Hematopoietic multipotent progenitor cell treated with erythropoietin and hydrocortisone succinate and interleukin-3 and kit ligand, for 8 days (in vitro differentiated cells): ENCODE measurements at places on chromosomes 16 and 17.
A peak's percentile ranks its signal among the peaks of the same experiment; 100 is the strongest.

GRCh38 chr16:30121741-30122571 lies 1.1 kb downstream of the MAPK3 start:
- no peak for DNase-seq

DNA sequence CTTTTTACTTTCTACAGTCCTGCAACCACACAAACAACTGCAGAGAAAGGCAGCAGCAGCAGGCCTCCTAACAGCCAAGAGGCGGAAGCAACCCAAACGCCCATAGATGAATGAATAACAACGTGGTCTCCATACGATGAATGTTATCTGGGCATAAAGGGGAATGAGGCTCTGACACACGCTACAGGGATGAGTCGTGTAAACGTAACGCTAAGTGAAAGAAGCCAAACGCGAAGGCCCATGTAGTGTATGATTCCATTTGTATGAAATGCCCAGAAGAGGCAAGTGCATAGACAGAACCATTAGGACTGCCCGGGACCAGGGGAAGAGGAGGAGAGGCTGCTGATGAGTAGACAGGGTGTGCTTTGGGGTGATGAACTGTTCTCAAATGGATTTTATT lies 94.8 kb upstream of the DNAH17 start:
- no peak for DNase-seq

DNA sequence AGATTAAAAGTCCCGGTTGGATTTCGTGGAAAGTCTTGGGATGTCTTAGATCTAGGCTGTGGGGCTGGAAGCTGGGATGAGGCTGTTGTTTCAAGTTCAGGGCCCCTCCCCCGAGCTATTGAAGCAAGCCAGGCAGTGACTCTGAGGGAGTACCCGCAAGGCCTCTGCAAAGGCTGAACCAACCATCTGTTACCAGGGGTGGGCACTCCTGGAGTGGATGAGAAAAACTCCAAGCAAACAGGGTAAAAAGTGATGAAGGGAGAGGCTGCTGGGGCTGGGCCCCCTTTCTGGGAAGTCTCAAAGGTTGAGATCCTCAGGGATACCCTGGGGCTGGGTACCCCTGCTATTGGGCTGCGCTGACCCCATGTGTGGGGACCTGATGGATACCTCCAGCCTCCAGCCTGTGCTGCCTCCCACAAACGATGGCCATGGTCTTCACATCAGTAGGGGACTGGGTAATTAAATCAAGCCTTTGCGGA lies 82.4 kb upstream of the KIFC3 start:
- no peak for DNase-seq

DNA sequence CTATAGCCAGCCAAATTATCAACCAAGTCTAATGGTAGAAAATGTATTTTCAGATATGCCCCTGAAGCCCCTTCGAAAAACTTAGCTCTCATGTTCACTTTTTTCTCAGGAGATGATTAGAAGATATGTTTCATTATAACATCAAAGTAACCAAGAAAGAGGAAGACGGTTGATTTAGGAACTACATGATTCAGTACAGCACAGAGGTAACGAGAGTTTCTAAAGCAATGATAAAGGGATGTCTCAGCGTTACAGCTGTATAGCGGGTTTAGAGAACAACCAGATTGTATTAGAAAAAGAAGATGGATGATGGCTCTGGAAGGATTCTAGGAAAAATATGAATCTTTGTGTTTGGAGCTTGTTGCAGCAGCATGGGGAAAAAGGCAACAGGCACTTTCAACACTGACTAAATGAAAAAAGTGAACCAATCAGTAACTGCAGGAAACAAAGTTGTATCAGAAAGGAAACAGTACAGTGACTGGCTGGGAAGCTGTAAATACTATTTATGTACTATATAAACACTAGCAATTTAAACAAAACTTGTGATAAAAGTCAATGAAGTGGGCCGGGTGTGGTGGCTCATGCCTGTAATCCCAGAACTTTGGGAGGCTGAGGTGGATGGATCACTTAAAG lies 21.5 kb downstream of the MBTD1 start:
- no peak for DNase-seq

- DNase-seq = no peak
These were observed 1.6 kb upstream of the FOXL1 start for GRCh38 chr16:86576591-86577313.

- no peak for DNase-seq
These were observed 62.5 kb downstream of the JPH3 start for GRCh38 chr16:87664792-87665191.

DNA sequence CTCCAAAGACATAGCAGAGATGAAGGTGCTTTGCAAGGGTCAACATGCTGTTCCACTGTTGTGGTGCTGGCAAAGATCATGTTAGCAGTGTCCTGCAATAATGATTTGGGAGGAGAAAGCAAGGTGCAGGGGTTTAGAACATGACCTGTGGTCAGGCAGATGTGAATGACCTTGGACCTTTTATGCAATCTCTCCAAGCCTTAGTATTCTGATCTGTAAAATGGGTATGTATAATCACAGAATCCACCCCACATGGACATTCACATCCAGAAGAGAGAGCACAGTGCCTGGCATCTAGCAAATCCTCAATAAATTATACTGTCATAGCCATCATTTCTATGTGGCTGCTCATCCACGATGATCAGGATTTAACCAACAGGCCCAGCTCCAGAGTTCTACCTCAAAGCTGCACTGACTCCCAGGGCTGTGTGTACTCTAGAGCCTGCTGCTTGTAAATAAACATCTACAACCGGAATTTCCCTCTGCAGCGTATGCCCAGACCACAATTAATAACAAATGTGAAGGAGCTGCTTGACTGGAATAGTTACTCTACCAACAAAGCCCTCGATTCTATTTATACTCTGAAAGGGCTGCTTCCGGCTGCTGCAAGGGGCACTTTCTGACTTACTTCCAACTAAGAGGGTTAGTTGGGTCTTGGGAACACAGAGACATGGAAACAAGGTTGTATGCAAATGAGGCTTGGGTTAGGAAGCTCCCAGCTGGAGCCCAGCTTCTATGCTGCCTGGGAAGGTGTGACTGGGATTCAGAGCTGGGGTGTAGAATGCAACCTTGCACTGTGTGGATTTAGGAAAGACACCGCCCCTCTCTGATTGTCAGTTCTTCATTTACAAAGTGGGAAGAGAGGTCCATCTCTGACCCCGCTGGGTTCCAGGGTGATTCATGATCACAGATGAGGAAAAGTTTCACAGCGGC lies 265.2 kb downstream of the XYLT1 start:
- DNase-seq = no peak

GRCh38 chr16:11734653-11735043 lies 8.0 kb downstream of the TXNDC11 start:
- DNase-seq = no peak

- no peak for DNase-seq
These were observed 12.1 kb downstream of the CCDC42 start for GRCh38 chr17:8732406-8733085.

DNA sequence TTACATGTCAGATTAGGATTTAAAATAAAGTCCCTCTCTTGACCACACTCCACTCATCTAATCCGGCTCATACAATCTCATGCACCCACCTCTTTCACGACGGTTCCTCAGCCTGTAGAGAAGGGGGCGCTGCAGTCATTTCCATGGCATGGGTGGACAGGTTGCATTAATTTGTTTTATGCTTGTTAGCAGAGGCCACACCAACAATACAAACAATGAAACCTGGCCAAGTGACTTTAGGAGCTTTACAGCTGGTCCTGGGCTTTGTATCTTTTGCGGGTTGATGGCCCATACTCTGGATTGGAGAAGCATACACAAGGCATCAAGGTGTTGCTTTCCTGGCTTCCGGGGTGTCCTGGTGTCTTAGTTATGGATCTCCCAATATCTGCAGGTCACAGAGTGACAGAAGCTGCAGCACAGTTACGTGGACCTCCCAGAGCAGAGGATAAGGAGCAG lies 9.7 kb upstream of the SNF8 start:
- DNase-seq = peak; percentile 20

DNA sequence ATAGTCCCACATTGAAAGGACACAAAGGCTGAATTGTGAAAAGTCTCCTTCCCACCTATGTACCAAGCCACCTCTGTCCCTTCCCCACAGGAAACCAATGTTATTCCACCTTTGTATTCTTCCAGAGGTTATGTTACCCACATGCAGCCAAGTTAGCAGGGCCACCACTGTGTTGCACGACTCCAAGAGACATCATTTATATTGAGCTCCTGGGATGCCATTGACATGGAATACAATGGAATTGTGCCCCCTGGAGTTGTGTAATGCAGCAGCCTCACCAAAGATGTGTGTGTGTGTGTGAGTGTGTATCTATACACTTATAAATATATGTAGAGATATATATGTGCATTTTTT lies 21.6 kb upstream of the MSI2 start:
- no peak for DNase-seq

GRCh38 chr16:46947900-46948547 lies 25.4 kb downstream of the DNAJA2 start:
- DNase-seq = peak; percentile 52

- DNase-seq = no peak
These were observed 131.1 kb downstream of the PHKB start for GRCh38 chr16:47592232-47592631.

DNA sequence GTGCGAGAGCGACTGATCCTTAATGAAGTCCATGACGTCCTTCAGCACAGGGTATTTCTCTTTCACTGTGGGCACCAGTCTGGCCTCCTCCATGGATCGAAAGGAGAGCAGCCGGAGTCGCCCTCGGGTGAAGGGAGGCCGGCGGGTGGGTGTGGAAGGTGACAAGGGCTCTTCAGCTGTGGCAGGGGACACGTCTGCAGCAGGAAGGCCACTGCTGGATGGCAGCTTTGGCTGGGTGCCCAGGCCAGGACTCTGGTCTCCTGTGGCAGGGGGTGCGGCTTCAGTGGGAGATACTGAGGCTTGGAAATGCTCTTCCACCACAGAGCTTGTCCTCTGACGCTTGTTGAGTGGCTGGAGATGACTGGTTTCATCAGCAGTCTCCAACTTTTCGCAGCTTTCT lies 78.5 kb downstream of the ZZEF1 start:
- DNase-seq = no peak

GRCh38 chr17:45992904-45993303 lies 6.1 kb upstream of the STH start:
- DNase-seq = no peak

DNA sequence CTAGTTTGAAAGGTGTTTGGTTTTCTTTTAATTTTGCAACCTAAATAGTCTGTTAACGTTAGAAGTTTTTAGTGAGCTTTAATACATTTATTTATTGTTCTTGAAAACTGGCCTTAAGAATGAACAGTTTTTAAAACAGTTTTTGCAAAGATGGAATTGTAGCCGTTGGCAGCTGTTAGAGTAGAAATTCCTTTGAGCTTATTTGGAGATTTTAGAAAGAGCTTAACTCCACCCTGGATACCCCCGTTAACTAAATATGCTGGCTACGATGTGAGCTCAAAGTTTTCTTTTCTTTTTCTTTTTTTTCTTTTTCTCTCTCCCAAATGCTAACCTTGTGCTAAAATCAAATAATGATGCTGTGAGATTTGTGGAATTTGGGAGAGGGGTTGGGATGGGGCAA lies 75.2 kb downstream of the COX10 start:
- DNase-seq = no peak

GRCh38 chr17:2106308-2106955 lies 51.5 kb downstream of the HIC1 start:
- DNase-seq = no peak

DNA sequence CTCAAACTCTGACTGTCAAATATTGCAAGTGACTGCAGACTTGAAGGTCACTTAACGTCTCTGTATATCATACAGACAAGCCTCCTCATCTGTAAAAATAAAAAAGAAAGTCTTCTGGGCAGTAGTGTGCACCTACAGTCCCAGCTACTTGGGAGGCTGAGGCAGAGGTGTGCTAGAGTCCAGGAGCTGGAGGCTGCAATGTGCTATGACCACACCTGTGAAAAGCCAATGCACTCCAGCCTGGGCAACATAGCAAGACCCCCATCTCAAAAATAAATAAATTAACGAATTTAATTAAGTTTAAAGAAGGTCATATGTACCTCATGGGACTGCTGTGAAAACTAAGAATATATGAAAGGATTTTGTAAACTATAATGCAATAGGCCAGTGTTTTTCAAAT lies 35.0 kb upstream of the C17orf78 start:
- DNase-seq = no peak

- DNase-seq = no peak
These were observed 80.3 kb upstream of the CRHR1 start for GRCh38 chr17:45703806-45704205.

- peak; percentile 49 for DNase-seq
These were observed 9.8 kb downstream of the SLC38A10 start for GRCh38 chr17:81285179-81285878.

DNA sequence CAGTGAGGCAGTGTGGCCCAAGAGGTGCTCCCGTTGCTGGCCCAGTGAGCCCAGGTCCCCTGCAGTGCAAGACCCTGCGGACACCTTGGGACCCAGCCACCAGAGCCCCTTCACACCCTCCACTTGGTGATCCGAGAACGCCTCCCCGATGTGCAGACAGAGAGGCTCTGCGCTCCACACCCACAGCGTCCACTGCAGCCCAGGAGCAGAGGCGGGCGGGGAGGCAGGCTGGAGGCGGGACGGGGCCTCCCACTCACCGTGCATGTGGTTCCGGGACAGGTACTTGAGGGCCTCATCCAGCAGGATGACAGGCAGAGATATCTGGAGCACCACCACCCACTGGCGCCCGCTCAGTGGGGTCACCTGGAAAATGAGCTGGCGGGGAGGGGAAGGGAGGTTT lies 12.1 kb upstream of the P2RX1 start:
- no peak for DNase-seq

DNA sequence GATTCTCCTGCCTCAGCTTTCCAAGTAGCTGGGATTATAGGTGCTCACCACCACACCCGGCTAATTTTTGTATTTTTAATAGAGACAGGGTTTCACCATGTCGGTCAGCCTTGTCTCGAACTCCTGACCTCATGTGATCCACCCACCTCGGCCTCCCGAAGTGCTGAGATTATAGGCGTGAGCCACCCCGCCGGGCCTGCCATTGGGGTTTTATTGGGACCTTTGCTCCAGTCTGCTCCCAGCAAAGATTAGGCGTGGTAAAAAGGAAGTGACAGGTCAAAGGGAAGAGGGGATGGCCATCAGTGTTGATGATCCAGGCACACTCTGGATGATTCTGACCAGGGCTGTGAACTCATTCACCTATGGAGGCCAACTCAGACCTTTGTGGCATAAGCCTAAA lies 20.5 kb downstream of the MYLK3 start:
- DNase-seq = no peak

- peak; percentile 87 for DNase-seq
These were observed 2.4 kb downstream of the TANC2 start for GRCh38 chr17:62968445-62968923.

GRCh38 chr17:57566721-57567120 lies 178.4 kb downstream of the CCDC182 start:
- no peak for DNase-seq

GRCh38 chr16:49874613-49875237 lies 18.8 kb upstream of the ZNF423 start:
- DNase-seq = no peak

DNA sequence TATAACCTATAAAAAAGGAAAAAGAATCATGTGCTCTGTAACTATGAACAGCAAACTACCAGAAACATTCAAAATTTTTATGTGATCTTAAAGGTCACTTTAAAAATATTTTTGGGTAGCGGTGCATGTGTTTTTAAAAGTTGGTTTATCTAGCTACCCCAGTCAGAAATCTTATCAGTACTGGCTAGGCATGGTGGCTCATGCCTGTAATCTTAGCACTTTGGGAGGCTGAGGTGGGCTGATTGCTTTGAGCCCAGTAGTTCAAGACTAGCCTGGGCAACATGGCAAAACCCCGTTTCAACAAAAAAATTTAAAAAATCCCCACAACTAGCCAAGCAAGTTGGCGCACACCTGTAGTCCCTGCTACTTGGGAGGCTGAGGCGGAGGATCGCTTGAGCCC lies 3.7 kb downstream of the CAPNS2 start:
- DNase-seq = peak; percentile 40

- DNase-seq = peak; percentile 96
These were observed 42.5 kb downstream of the ST3GAL2 start for GRCh38 chr16:70396246-70396904.
